ENCODE measurements at places on chromosomes 6 and 20. TPM values are rescaled to one million over a fixed set of nuclear protein-coding genes. Genes with fewer than 3 reads are reported as not detected.

DNA sequence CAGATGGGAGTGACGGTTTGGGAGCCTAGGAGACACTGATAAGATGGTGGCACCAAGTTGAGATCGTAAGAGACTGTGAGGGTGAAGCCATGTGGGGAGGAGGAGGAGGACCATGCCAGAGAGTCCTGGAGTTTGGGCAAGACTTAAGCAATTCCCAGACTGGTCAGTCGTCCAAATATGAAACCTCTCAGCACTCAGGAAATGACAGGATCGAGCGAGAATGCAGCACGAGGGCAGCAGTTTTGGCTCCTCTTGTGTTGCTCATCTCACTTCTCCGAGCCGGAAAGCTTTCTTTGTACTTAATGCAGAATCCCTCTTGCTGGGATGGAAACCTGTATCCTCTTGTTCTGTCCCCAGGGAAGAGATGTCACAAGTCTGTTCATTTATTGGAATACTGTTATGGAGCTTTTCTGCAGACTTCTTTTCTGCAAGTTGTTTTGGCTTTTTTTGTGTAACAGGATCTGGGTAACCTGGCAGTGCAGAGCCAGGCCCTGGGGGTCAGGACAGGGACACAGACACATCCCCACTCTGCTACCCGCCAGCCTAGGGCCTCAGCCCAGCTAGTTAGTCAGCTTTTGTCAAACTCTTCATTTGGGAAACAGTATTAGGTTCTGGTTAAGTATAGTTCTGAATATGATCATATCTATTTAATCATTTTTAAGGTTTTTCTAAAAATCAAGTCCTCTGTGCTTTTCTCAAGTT, 34.3 kb downstream of the FNDC1 start:
- H3K27me3 ChIP-seq: no peaks in the 10 kb centered on the region
- H3K4me1 ChIP-seq: no peaks in the 10 kb centered on the region
- H3K27ac ChIP-seq: no peak overlapping the region
- no peaks in the 10 kb centered on the region for H3K36me3 ChIP-seq

- DNase-seq: no peak
- no peak overlapping the region for H3K4me3 ChIP-seq
- H3K27ac ChIP-seq: no peak overlapping the region
- no peaks in the 10 kb centered on the region for H3K27me3 ChIP-seq
- H3K36me3 ChIP-seq: no peaks in the 10 kb centered on the region
- H3K4me1 ChIP-seq: peaks cover 22% of the 10 kb centered on the region
Observed at GRCh38 chr6:63640062-63640461, 4.5 kb downstream of the PHF3 start.

DNA sequence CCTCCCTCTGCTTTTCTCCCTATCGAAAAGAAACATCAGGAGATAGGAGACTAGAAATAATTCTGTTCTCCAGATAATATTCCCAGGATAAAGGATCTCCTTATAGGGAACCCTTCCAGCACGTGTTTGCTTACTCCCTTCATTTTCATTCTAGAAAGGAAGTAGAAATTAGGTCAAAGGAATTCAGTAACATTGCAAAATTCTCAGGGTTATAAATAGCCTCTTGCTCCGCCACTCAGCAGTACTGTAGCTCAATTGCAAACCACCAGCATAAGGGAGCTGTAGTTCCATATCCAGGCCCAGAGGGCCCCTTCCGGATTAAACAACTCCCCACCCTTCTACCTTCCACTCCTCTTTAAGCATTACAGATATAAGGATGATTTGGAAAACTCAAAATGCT, 6.2 kb downstream of the ELMO2 start:
- H3K4me1 ChIP-seq: peaks cover 31% of the 10 kb centered on the region
- H3K27ac ChIP-seq: no peak overlapping the region

- no peaks in the 10 kb centered on the region for H3K4me1 ChIP-seq
- no peak for DNase-seq
- H3K27ac ChIP-seq: no peak overlapping the region
- H3K4me3 ChIP-seq: no peak overlapping the region
Observed at GRCh38 chr6:68994521-68994920, 359.4 kb downstream of the ADGRB3 start.

The SYTL3 gene
- 0.74 TPM for total RNA-seq

The GCNT2 gene
- 11.4 TPM for total RNA-seq

The DYNLT1 gene
- 162 TPM for total RNA-seq

- H3K27me3 ChIP-seq: no peaks in the 10 kb centered on the region
- H3K36me3 ChIP-seq: no peaks in the 10 kb centered on the region
- DNase-seq: no peak
- no peak overlapping the region for H3K4me3 ChIP-seq
Observed at GRCh38 chr20:62452475-62453095, 23.2 kb downstream of the GATA5 start.

DNA sequence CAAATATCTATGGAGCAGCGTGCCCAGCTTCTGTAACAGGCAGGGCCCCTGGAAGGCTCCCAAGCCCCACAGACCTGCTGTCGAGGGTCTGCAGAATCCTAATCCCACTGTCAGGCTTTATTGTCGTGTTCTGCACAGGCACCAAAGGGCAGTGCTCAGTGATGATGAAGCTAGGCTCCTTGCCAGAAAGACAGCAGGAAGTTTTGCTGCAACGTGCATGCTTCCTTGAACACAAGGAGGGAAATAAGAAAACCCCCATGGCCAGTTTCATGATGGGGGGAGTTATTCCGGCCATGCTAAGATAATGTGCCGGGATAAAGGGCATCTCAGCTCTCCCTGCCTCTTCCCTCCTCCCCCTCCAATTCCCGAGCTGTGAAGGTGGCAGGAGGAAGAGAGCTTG, 109.4 kb upstream of the KCNG1 start:
- no peak overlapping the region for H3K4me3 ChIP-seq
- no peaks in the 10 kb centered on the region for H3K4me1 ChIP-seq
- H3K27me3 ChIP-seq: no peaks in the 10 kb centered on the region
- H3K27ac ChIP-seq: no peak overlapping the region

GRCh38 chr6:72551470-72551869, 70.4 kb upstream of the KCNQ5 start:
- no peak overlapping the region for H3K4me3 ChIP-seq
- H3K36me3 ChIP-seq: no peaks in the 10 kb centered on the region
- H3K4me1 ChIP-seq: no peaks in the 10 kb centered on the region
- H3K27ac ChIP-seq: no peak overlapping the region
- DNase-seq: no peak

Data from endothelial cell of umbilical vein (primary cell).